Left colon (tissue), 2 donors: ENCODE measurements at places on chromosomes 11 and 22.

- DNase-seq = peak; percentile 68
Measured at GRCh38 chr11:123195188-123196059, at the start of gene CLMP. Gene CLMP, minus strand, starts transcription at chr11:123195248. Its CDS starts 308 bp downstream, at chr11:123194940.

DNA sequence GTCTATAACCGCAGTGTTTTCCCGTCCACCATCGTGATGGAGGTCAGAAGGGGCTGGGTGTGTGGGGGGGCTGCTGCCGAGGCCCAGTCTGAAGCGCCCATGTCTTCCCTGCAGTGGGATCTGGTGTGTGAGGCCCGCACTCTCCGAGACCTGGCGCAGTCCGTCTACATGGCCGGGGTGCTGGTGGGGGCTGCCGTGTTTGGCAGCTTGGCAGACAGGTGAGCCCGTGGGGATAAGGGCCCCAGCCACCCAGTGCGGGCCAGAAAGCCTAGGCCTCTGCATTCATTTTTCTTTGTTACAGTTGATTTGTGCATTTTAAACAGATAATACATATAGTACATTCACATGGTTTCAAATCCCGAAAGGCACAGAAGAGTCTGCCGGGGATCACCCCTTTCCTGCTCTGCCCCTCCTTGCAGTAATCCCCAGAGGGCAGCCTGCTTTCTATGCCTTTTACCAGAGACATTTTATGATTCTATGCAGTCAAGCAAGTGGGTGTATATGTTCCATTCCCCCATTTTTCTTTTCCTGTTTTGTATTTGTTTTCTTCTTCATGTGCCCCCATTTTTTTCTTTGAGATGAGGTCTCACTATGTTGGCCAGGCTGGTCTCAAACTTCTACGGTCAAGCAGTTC lies 32.6 kb downstream of the CAPN1 start:
- no peak for DNase-seq

DNA sequence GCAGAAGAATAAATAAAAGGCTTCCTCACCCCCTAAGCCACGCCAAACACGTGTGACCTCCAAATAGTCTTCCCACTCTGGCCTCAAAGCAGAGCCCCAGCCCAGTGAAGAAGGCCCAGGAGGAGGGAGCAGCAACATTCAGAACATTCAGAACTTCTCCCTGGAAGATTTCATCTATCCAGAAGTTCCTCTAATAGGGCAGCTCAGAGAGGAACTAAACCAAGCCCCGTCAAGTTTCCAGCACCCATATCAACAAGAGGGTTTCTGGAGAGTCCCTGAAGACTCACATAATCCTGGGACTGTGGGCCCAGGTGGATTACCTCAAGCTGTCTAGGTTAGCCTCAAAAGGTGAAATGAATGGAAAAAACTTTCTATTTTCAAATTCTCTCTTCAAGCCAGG lies 39.4 kb downstream of the PC start:
- DNase-seq = no peak

- no peak for DNase-seq
Measured at GRCh38 chr11:44899959-44900358, 50.7 kb downstream of the TP53I11 start.

DNA sequence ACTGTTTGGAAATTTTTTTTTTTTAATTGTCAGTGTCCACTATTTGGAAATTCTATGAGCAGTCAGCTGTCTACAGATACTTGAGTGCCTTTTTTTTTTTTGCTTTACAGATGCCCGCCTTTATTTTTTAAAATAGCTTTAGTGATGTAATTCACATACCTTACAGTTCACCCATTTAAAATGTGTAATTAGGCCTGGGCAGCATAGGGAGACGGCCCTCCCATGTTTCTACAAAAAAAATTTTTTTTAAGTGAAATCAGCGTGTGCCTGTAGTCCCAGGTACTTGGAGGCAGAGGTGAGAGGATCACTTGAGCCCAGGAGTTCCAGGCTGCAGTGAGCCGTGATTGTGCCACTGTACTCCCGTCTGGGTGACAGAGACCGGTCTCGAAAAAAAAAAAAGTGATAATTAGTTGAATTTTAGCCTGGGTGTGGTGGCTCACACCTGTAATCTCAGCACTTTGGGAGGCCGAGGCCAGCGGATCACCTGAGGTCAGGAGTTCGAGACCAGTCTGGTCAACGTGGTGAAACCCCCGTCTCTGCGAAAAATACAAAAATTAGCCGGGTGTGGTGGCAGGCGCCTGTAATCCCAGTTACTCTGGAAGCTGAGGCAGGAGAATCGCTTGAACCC lies 1.5 kb downstream of the ZNF143 start:
- peak; percentile 11 for DNase-seq

DNA sequence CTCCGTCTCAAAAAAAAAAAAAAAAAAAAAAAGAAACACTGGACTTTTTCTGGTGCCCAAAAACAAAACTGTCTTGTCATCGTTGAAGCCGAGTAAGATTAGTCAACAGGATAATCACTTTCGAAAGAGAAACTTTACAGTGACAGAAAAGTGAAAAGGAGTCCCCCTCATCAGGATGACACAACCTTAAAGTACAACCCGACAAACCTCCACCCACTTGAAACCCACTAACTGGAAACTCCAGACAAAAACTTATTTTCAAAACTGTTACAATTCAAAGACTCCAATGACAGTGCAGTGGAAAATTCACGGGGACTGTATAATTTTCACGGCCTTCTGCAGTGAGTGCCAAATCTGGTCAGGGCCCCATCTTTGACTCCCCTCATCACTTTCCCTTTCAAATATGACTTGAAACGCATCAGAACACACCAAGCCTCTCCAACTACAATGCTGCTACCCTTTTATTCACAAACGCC lies 1.3 kb downstream of the DENND5A start:
- DNase-seq = no peak

GRCh38 chr11:116879800-116880625 lies 42.6 kb upstream of the APOA1 start:
- no peak for DNase-seq

GRCh38 chr11:119615003-119615881 lies 113.8 kb downstream of the NECTIN1 start:
- DNase-seq = no peak

- no peak for DNase-seq
Measured at GRCh38 chr22:23063539-23064380, 6.6 kb upstream of the GNAZ start.

DNA sequence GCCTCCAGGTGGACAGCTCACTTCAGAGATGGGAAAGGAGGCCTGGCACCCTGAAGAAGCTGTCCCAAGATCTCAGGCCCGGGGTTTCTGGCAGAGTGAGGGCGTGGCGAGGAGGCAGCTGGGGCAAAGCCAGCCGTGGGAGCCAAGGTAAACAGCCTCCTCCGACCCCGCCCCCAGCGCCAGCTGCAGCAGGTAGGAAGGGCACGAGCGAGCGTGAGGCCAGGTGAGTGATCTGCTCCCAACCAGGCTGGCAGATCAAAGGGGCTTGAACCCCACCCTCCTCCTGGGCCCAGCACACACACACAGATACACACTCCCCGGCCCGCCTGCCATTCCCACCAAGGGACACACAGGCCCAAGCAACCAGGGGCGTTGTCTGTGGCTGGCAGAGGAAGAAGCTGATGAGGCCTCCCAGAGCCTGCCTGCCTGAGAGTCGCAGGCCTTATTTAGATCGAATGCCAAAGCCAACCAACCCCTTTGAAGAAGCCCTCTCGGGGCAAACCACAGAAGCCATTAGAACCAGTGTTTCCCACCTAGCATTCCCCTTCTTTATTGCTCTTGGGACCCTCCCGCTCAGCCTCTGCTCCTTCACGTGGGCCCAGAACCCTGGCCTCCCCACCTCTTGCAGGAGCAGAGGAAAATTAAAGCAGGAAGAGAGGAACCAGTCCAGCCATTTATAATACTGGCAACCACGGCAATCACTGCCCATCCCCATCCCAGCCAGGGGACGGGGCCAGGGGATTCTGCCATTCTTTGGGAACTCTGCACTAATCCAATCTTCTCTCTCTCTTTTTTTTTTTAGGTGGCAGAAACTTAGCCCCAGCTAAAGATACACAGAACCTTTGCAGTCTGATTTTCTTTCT lies 5.0 kb downstream of the PDGFB start:
- DNase-seq = peak; percentile 89

DNA sequence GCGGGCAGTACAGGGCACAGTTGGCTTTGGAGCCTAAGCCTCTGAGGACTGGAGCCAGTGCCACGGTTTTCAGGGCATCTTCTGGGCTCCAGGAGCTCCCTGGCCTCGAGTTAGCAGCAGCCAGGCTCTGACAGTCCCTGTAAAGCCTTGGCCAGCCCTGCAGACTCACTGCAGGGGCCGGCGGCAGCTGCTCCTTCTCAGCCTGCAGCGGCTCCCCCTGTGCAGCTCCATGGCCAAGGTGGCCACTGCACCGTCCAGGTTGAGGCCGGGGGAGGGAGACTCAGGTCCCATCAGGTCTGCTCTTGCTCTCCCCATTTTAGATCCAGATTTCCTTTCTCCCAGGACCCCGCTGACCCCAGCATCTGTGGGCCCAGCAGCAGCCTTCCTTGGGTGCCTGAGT lies 1461.1 kb downstream of the BRD1 start:
- DNase-seq = no peak

DNA sequence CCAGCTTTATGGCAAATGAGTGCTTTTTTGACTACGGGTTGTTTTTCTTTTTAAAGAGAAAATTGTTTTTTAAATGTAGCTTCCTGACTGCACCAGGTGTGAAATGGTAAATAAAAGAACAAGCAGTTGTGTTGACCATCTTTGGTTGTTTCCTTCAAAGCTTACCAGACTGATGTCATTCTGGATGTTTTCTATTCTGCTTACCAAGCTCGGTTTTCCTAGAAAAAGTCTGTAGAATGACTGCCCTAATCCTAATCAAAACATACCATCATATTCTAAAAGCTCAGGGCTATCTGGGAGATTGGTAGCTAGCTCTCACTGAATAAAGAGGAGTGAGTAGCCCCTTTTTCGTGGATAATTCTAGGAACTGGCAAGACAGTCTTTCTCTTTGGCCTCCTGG lies 77.7 kb downstream of the GAB2 start:
- DNase-seq = no peak

DNA sequence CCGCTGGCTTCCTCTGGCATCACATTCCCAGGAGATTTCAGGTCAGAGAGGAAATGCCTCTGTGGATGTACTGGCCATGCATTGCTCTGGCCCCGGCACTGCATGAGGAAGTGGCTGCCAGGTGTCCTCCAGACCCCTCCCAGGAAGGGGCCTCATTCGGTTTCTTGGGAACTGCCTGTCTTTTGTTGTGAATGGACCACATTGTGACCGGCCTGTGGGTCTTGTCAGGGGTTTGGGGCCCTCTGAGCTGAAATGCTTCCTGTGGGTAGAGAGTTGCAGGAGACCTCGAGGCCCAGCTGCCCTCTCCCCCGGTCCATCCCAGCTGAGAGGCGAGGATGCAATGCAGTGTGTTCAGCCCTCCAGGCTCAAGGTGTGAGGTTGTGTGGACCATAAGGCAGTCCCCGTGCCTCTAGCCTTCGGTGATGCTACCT lies 18.8 kb upstream of the ST3GAL4 start:
- no peak for DNase-seq

- DNase-seq = peak; percentile 80
Measured at GRCh38 chr11:130522284-130522961, 74.0 kb downstream of the ADAMTS15 start.

DNA sequence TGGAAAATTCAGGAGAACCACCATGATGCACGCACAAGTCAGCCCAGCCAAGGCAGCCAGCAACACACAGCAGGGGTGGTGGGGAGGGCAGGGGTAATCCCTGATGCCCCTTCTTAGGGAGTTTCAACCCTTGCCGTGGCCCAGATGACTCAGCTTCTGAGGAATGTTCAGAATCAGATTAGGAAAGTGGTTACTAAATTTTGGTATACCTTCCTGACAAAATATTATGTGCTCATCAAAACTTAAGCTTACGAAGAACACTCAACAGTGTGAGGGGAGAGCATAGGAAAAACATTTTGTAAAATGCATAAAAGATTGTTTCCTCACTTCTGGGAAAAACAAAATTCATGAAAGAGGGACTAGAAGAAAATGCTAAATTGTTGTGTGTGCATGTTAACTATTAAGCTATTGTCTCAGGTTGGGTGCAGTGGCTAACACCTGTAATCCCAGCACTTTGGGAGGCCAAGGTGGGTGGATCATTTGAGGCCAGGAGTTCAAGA lies 32.1 kb downstream of the SERPIND1 start:
- no peak for DNase-seq

DNA sequence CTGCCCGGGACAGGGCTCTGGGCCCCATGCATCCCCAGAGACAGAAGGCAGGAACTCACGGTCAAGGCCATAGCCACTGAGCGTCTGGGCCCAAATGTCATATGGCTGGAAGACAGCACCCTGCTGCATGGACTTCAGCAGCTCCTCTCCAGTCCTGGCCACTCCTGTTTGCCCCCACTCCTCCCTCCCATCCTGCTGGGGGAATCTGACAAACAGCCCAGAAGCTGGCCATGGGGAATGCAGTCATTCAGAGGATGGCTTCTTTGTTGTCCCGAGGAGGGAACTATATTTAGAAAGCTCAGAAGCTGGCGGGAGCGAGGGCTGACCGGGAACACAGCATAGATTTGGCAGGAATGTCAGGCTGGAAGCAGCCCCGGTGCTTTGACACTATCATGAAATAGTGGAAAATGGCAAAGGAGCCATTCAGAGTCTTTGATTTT lies 35.0 kb downstream of the DKK3 start:
- DNase-seq = no peak

- peak; percentile 69 for DNase-seq
Measured at GRCh38 chr11:64998690-64999431, 2.1 kb upstream of the BATF2 start.

GRCh38 chr11:36265793-36266628 lies 23.2 kb downstream of the COMMD9 start:
- DNase-seq = peak; percentile 69

- no peak for DNase-seq
Measured at GRCh38 chr22:50169181-50169759, 1.3 kb upstream of the PANX2 start.

DNA sequence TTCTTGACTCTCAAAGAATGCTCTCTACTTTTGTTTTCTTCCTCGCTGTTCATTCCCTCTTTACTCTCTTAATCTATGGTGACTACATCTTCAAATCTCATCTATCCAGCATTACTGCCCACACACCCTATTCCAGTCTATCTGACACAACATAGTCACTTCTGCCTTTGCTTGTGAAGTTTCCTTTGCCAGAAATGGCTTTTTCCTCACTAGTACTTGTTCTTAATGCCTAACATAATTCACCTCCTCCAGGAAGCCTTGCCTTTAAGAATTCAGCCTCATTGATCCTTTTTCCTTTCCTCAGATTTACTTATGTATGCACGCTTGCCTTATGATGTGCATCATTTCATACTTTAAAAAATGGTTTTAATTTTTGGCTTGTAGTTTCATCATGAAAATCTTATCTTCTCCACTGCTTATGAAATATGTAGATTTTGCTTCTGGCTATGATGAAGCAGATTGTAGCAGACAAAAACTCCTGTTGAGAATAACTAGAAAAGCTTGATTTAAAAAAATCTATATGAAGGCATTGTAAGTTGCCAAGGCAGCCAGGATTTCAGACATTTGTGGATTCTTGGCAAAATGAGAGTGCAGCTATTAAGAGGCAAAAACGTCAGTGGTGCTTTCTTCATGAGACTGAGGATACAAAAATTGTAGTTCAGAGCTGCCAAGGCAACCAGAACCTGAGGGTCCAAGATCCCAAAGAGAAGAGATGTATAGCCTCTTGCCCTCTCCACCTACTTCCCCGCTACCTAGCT lies 31.8 kb downstream of the RNF169 start:
- DNase-seq = no peak
